ENCODE measurements at places on chromosomes 7 and 10.

DNA sequence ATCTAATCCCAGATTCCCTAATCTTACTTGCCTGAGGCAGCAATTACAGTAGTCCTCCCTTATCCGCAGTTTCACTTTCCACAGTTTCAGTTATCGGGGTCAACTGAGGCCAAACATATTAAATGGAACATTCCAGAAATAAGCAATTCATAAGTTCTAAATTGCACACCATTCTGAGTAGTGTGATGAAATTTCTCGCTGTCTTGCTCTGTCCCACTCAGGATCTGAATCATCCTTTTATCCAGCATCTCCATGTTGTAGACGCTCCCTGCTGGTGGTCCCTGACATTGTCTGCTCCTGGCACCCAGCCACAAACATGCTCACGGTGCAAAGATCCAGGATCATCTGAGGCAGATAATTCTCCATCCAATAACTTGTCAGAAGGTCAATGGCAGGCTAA, 128.7 kb upstream of the CXCL12 start:
- DNase-seq, result no peak

- no peak for DNase-seq
Observed at GRCh38 chr10:102962951-102963755, 45.1 kb downstream of the CNNM2 start.

- DNase-seq, result no peak
Observed at GRCh38 chr10:78931321-78932053, 137.3 kb upstream of the ZMIZ1 start.

- DNase-seq, result no peak
Observed at GRCh38 chr10:65719790-65720189, 1206.0 kb upstream of the LRRTM3 start.

DNA sequence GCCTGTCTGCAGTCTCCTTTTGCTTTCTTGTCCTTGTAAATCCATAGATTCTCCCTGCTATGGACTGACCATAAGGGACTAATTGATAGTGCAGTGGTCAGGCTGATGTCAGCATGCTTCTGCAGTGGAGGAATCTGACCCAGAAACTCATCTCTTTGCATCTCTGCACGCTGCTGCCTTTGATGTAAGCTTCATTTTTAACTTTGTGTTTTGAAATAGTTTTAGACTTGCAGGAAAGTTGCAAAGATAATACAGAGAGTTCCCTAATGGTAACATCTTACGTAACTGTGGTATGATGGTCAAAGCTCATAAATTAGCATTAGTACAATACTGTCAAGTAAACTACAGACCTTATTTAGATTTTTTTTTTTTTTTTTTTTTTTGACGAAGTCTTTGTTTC, 89.6 kb downstream of the GALNT17 start:
- DNase-seq, result no peak

- no peak for DNase-seq
Observed at GRCh38 chr10:117635826-117636225, 93.3 kb downstream of the EMX2 start.

GRCh38 chr7:9217204-9217603, 783.8 kb downstream of the NXPH1 start:
- no peak for DNase-seq

DNA sequence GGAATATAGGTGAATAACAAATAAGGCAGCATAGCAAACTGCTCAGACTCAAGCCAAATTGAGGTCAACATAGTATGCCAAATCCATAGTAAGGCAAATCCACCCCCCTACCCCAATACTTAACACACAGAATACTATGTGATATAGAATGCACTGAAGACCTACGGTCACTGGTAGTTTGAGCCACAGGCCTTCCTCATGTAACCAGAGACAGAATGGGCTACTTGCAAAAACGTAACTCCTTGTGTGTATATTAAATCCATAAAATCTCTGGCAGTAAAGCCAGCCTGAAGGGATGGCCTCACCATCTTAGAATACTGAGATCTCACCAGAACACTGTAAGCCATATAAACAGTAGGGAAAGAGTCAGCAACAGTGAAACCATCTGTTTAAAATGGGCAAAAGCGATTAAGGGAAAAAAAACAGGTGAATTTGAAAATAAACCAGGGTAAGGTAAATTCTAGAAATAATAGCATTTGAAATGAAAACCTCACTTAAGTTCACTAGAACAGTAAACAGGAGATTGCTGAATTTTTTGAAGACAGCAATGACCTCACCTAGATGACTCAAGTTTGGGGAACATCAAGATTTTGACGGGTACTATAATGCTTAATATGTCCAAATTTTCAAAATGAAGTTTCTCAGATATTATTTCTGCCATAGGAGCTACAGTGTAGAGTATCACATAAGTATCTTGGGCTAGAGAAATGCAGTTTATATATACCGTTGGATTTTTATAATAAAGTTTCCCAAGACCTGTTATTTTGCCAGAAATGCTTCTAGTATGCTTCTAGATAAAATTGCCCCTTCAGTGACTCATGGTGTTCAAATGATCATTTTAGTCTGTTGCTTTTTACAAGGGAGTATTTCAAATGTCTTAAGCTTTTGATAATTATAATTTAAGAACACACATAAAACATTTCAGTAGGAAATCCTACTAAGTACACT, 13.9 kb downstream of the HNRNPA2B1 start:
- DNase-seq, result no peak

- no peak for DNase-seq
Observed at GRCh38 chr10:98832738-98833137, 386.0 kb upstream of the HPS1 start.

GRCh38 chr10:74153123-74153522, 2.1 kb downstream of the ADK start:
- DNase-seq, result no peak

GRCh38 chr7:19024261-19024660, 93.2 kb downstream of the TWIST1 start:
- DNase-seq, result no peak

GRCh38 chr10:80173466-80173865, 31.9 kb downstream of the ANXA11 start:
- DNase-seq, result no peak

DNA sequence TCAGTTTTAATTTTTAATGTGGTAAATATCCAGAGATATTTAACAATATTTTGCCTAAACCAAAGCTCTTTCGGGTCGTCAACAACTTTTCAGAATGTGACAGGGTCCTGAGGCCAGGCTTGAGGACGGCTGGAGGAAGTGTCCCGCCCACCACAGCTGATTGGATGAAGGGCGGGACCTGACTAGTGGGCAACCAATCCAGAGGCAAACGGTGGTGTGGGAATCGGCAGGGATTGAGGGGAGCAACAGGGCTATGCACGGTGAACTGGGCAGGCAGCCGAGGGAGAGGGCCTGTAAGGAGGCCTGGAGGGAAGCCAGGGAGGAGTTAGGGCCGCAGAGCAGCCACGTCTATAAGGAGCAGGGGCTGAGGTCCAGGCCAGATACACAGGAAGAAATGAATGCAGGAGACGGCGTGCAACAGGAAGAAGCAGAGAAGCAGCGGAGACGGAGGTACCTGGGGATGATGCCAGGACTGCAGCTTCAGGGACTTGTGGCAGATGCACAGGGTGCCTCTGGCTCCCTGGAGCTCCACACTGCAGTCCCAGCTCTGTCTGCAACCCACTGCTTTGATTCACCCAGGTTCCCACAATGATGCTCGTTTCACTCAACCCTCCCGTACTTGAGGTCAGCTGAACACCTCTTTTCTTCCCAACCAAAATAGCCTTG, 46.1 kb upstream of the ZMIZ1 start:
- no peak for DNase-seq

DNA sequence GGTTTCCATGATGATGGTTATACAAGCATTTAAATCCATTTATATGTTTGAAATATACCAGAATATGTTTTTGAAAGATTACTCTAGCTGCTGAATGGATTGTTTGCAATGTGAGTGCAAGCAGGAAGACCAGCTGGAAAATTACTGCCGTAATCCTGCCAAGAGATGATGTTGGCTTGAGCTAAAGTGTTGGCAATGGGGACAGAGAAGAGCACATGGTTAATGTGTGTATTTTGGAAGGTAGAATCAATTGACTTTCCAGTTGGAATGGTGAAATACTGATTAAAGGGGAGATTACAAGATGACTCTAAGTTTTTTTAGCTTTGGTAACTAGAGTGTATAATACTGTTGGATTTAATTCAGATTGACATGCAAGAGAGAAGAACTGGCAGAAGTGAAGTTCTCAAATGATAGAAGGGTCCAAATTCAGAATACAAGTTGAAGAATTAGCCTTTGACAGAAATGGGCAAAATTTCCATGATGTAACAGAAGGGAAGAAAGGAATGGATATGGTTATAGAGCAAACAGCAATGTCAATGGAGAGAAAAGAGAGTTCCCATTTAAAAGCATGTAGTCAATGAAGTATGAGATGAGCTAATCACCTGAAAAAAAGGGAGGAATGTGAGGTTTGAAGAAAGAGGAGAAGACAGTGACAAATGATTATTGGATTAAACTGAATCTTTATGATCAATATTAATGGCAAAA, 422.0 kb downstream of the CDC14C start:
- DNase-seq, result no peak

DNA sequence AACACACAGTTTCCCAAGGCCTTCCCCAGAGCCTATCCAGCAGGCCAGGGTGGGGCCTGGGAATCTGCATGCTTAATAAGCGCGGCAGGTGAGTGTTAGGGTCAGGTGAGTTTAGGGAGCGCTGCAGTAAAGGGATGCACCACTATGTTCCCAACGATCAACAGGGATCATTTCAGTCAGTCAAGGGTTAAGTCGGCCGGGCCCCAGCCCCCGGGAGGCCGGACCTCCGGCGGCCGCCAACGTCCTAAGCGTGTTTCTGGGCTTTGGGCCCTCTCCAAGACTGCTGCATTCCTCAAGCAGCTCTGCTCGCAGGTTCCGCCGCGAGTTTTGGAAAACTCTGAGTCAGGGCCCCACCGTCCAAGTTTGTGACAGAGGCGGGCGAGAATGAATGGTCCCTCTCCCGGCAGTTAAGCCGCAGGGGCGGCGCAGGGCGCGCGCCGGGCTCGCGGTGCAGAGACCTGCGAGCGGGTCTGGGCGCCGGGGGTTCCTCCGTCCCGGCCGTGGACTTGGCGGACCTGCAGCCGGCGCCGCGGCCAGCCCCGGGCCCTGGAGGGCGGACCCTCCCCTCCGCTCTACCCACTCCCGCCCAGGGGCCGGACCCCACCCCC, 81.6 kb downstream of the ARHGAP22 start:
- DNase-seq, result no peak

GRCh38 chr7:46143421-46143820, 222.3 kb upstream of the IGFBP3 start:
- DNase-seq, result no peak

DNA sequence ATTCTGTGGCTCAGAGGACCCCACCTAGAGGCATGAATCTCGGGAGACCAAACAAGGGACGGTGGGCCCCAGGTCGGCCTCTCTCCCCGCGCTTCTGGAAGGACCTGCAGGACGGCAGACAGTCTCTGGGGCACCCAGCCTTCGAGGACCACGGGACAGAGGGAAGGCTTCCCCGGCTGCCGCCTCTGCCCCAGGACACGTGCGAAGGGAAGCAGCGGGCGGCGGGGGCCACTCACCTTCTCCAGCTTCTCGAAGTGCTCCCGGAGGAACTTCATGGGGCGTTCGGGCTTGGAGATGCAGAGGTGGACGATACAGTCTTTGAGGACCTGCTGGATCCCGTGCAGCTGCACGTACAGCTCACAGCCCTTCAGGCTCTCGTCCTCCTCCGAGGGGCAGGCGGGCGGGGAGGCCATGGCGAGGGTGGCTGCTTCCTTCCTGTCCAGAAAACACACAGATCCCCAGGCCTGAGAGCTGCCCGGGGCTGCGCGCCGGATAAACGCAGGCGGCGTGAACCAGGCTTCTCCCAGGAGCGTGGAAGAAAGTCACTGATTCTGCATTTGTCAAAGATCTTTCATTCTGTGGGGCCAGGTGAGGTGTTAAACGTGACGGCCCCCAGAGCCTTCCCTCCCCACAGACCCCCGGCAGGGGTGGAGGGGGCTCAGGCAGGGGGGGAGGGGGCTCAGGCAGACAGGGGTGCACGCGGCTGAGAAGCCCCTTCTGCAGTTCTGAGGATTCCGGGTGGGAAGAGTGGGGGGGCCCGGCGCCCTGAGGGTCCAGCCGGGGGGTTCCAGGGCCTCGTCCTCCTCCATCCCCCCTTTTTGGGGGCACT, 15.2 kb upstream of the DNAAF5 start:
- no peak for DNase-seq

- no peak for DNase-seq
Observed at GRCh38 chr10:71776481-71776925, 3.2 kb upstream of the VSIR start.

- DNase-seq, result no peak
Observed at GRCh38 chr10:130020651-130021382, 56.7 kb upstream of the EBF3 start.

GRCh38 chr10:48194830-48195229, 79.7 kb downstream of the FRMPD2 start:
- DNase-seq, result no peak

DNA sequence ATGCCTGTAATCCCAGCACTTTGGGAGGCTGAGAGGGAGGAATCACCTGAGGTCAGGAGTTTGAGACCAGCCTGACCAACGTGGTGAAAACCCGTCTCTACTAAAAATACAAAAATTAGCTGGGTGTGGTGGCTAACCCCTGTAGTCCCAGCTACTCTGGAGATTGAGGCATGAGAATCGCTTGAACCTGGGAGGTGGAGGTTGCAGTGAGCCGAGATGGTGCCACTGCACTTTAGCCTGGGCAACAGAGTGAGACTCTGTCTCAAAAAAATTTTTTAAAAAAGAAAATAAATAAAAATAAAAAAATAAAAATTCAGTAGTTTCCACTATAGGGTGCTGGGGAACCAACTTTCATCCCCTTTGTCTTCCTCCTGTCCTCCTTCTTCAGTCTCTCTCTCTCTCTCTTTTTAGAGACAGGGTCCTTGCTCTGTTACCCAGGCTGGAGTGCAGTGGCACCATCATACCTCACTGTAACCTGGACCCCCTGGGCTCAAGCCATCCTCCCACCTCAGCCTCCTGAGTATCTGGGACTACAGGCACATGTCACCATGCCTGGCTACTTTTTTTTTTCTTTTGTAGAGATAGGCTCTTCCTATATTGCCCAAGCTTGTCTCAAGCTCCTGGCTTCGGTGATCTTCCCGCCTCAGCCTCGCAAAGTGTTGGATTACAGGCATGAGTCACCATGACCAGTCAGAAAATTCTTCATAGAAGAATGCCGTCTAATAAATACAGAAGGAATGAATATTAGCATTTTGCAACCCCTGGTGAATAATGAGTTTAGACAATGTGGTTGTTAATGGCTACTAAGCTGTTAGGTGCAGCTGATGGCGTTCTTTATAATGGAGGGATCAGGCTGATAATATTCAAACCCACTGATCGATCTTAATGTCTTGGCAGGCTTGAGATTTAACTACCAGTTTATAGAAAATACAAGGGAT, 20.6 kb downstream of the RBM20 start:
- no peak for DNase-seq

- no peak for DNase-seq
Observed at GRCh38 chr7:152511736-152512135, 75.9 kb upstream of the KMT2C start.

All from stimulated activated CD4-positive, alpha-beta T cell treated with anti-CD3 and anti-CD28 coated beads, TNF-alpha, amount 100 ng/mL, for 4 hours (primary cell).